ENCODE measurements at places on chromosomes 2 and 18.

GRCh38 chr18:56823986-56824565 lies 172.9 kb downstream of the WDR7 start:
- DNase-seq = peak; percentile 71

DNA sequence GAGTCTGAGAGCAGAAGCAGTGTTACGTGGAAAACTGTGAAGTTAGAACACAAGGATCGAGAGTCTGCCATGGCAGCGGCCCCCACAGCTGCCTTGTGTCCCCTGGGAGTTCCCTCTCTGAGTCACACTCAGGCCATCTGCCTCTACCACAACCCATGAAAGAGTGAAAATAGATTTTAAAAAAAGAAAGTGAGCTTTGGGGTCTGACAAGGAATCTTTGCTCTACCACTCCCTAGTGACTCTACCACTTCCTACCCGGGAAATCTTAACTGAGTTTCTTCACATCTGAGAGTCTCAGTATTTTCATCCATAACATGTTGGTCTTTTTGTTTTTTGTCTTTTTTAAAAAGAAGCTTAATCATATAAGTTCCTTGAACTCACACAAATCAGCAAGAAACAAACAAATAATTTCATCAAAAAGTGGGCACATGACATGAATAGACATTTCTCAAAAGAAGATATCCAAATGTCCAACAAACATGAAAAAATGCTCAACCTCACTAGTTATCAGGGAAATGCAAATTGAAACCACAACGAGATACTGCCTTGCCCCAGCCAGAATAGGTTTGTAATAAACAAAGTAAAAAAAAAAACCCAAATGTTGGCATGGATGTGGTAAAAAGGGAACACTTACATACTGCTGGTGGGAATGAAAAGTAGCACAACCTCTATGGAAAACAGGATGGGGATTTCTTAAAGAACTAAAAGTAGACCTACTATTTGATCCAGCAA lies 2.4 kb upstream of the MSGN1 start:
- DNase-seq = peak; percentile 84

GRCh38 chr2:46778511-46778910 lies 137.1 kb downstream of the MCFD2 start:
- DNase-seq = no peak

- DNase-seq = peak; percentile 22
These were observed 1830.9 kb upstream of the PIK3C3 start for GRCh38 chr18:40124107-40124506.

DNA sequence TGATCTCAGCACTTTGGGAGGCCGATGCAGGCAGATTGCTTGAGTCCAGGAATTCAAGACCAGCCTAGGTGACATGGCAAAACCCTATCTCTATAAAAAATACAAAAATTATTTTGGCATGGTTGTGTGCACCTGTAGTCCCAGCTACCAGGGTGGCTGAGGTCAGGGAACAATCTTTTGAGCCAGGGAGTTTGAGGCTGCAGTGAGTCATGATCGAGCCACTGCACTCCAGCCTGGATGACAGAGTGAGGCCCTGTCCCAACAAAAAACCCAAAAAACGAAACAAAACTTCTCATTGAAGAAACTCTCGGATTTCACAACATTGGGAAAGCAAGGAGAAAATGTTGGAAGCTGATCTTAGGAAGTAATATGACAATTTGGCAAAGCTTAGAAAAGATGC lies 317.3 kb upstream of the MGAT5 start:
- DNase-seq = no peak

Measured in fibroblast of skin of back (primary cell).